Astrocyte (in vitro differentiated cells and primary cell): ENCODE measurements at places on chromosomes 2 and 18. TPM values are rescaled to one million over a fixed set of nuclear protein-coding genes. Genes with fewer than 3 reads are reported as not detected.
A peak's percentile ranks its signal among the peaks of the same experiment; 100 is the strongest.

MAP3K19 gene
- total RNA-seq = not detected in 2 replicates

DSG3 gene
- 0.29 and 0.64 TPM in 2 replicates for total RNA-seq

ADD2 gene
- total RNA-seq = 4.8 TPM in 2 replicates

MORN2 gene
- 16.6 and 18.0 TPM in 2 replicates for total RNA-seq

- peaks cover 4% of the 10 kb centered on the region for H3K27me3 ChIP-seq
- H3K36me3 ChIP-seq = no peaks in the 10 kb centered on the region
- no peak overlapping the region for H3K4me3 ChIP-seq
- DNase-seq = no peak
- no peak overlapping the region for H3K27ac ChIP-seq
- H3K4me1 ChIP-seq = peaks cover 8% of the 10 kb centered on the region
Observed at GRCh38 chr2:58891828-58892377, 650.8 kb upstream of the FANCL start.

IL36B gene
- total RNA-seq = not detected in 2 replicates

DNA sequence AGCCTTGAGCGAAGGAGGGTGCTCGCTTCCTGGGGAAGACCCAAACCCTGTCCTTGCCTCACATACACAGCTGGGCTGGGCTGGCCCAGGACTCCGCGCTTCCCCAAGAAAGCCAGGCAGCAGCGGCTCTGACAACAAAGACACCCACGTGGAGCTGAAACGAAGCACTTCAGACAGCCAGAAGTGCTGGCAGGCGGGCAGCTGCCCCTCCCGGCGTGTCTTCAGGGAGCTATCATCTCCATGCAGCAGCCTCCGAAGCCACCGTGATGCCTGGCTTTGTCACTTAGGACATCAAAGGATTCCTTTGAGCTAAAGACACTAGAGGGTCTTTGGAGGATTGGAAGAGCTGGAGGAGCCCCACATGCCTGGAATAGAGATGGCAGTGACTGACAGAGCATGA lies 35.2 kb downstream of the C1QL2 start:
- no peak for DNase-seq
- H3K27me3 ChIP-seq = no peaks in the 10 kb centered on the region
- no peak overlapping the region for H3K27ac ChIP-seq

PARD3B gene
- total RNA-seq = 6.5 and 7.0 TPM in 2 replicates

DNA sequence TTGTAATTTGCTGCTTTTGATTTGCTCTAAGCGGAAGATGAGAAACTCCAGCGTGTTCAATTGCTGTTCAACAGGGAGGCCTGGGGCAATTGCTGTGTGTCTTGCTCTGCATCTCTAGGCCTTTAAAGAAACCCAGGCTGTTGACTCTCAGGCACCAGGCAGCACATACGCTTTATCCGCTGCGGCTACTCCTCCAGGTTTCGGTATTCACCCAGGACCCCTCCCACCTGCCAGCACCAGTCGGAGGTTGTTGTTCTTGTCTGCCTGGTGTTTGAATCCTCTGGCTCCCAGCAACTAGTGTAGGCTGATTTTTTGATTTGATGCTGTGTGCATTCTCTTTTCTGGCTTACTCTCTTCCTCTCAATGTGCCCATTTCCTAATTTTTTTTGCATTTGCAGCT lies 383.1 kb downstream of the TSN start:
- H3K36me3 ChIP-seq = no peaks in the 10 kb centered on the region
- no peak for DNase-seq
- H3K27ac ChIP-seq = no peak overlapping the region
- no peaks in the 10 kb centered on the region for H3K4me1 ChIP-seq

GRCh38 chr2:128301501-128301966 lies 17.1 kb downstream of the HS6ST1 start:
- peak; percentile 98 for DNase-seq
- H3K4me1 ChIP-seq = peaks cover 41% of the 10 kb centered on the region
- no peaks in the 10 kb centered on the region for H3K27me3 ChIP-seq
- no peaks in the 10 kb centered on the region for H3K36me3 ChIP-seq
- no peak overlapping the region for H3K4me3 ChIP-seq
- H3K27ac ChIP-seq = peak overlapping the region; percentile 86

TET3 gene
- total RNA-seq = 32.8 and 39.9 TPM in 2 replicates

GRCh38 chr18:8816816-8817215 lies 111.5 kb downstream of the MTCL1 start:
- peak overlapping the region; percentile 17 for H3K27ac ChIP-seq
- H3K27me3 ChIP-seq = no peaks in the 10 kb centered on the region
- peaks cover 33% of the 10 kb centered on the region for H3K4me1 ChIP-seq
- DNase-seq = peak; percentile 93
- H3K36me3 ChIP-seq = peaks cover 45% of the 10 kb centered on the region
